ENCODE measurements at places on chromosomes 5 and 9.

DNA sequence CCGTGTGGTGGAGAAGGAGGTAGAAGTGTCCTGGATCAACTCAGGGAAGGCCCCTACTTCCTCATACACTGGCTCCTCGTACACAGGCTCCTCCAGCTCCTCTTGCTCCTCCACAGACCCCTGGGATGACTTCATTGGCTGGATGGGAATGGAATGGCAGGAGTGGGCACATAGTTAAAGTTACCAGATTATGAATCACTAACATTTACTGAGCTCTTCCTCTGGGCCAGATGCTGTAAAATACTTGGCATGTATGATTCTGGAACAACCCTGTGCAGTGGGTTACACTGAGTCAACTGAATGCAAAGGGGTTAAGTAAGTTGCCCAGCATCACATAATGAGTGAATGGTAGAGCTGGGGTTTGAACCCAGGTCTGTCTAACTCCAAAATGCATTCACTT, 3.1 kb upstream of the FCHSD1 start:
- no peak for DNase-seq

DNA sequence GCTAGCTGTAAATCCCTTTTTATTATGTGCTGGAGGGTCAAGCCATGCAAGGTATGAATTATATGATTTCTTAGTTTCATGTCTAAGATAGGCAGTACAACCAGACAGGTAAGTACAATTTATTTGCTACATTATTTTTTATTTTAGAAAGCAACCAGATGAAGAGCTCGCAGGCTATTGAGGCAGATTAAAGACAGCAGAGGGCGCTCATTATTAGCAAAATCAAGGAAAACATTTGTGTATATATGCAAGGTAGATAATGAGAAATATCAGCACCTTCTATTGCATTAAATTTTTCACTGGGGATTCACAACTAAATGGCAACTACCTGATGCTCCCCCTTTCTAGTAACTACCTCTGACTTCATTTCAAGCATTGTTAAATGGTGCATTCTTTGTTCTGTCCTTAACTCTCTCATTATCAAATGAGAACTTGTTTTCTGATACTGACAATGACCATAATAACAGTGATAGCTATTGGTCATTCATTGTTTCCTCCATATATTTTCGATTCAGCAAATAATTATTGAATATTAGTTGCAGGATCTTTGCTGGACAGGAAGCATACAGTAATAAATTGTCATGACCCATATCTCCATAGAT, 8.6 kb downstream of the SCGB3A2 start:
- no peak for DNase-seq

GRCh38 chr5:122030251-122030650, 47.8 kb downstream of the LOX start:
- no peak for DNase-seq

GRCh38 chr9:14173713-14174112, 140.2 kb downstream of the NFIB start:
- no peak for DNase-seq

DNA sequence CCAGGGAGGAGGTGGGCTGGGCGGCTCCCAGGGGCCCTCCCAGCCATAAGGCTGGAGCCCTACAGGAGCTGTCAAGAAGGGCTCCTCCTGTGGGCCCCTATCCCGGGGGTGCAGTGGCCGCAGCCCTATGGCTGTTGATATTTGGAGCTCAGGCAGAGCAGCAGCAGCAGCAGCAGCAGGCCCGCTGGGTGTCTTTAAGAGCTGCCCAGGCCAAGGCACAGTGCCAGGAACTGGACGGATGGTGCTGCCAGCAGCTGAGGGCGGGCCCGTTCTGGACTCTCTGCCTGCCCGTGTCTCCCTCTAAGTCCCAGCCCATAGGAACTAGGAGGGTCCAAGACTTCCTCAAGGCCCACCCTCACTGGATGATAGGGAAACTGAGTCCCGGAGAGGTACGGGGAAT, 3.6 kb downstream of the AK1 start:
- no peak for DNase-seq

- no peak for DNase-seq
These were observed 24.4 kb upstream of the RNF38 start for GRCh38 chr9:36424289-36425055.

DNA sequence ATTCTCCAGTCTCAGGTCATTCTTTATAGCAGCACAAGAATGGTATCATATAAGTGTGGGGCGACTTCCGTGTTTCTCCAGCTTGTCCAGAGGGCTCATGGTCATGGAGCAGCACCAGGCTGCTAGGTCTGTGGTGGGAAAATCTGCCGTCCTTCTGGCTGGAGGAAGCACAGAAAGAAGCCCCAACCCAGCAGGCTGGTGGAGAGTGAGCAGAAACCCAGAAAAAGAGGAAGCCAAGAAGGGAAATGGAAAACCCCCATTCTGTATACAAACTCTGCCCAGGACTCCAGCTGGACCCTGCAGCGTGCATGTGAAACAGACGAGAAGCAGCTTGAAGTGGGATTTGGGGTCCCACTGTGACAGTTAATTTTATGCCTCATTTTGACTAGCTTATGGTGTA, 34.3 kb upstream of the OLFM1 start:
- DNase-seq: no peak

DNA sequence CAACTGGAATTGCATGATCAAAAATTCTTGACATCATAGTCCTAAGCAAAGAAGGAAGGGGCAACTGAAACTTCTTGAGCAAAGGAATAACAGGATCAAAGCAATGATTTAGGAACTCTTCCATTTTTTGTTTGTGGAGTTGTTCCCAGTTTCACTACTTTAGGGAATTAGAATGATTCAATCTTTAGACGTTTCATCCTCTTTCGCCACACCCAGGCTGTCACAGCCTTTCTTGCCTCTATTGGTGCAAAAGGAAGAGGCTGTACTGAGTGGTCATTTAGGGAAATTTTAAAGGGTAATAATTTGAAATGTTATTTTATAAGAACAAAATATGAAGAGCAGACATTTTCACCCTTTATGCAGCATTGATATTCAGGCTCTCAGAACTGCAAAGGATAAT, 1026.0 kb upstream of the ARRDC3 start:
- DNase-seq: no peak

- DNase-seq: no peak
These were observed 15.2 kb downstream of the TRAF1 start for GRCh38 chr9:120911295-120911837.

GRCh38 chr9:87277346-87277745, 220.3 kb upstream of the DAPK1 start:
- no peak for DNase-seq

- DNase-seq: no peak
These were observed 4.7 kb upstream of the BICD2 start for GRCh38 chr9:92769286-92769685.

- DNase-seq: no peak
These were observed 49.8 kb upstream of the PALM2AKAP2 start for GRCh38 chr9:109730228-109730627.

GRCh38 chr9:134361426-134361825, 35.2 kb downstream of the RXRA start:
- no peak for DNase-seq

DNA sequence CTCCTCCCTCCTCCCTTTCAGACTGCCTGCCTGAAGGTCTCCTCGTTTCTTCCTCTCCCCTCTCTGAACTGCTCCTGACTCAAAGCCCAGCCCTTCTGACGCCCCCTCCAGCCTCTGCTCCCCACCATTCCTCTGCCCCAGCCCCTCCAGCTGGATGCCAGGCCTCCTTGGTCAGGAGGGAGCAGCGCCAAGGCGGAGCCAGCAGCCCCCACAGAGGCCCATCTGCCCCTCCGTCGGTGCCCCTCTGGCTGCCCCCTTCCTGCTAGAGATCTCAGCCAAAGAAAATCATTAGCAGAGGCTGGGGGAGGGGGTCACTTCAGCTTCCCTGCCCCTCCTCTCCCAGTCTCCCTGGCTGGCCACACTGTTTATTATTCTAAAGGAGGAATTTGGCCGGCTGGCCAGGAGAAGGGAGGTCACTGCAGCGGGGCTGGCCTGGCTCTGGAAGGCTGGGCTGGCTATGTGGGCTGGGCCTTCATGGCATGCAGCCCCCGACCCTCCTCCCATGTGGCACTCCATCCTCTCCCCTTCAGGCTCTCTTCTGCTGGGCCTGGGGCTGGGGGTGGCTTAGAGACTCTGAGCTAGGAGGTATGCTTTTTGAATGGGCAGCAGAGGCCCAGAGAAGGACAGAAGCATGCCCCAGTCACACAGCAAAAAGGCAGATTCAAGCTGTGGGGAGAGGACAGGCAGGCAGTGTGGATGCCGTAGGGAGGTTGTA, 16.9 kb downstream of the PDGFRB start:
- no peak for DNase-seq

DNA sequence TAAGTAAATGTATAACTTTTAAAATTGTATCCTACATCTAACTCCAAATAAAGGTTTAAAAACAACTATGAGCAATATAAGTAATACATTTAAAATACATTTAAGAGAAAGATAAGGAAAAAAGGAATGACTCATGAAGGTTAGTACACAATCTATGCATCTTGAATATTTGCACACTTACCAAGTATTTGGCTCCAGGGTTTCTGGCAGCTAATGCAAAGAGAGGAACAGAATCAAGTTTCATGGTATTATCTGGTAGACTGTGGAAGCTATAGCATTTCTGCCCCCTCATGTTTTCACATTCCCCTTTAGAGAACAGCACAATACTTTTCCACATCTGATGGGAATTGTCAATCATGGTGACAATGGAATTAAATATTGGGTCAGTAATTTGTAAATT, 132.1 kb downstream of the COX7C start:
- no peak for DNase-seq

DNA sequence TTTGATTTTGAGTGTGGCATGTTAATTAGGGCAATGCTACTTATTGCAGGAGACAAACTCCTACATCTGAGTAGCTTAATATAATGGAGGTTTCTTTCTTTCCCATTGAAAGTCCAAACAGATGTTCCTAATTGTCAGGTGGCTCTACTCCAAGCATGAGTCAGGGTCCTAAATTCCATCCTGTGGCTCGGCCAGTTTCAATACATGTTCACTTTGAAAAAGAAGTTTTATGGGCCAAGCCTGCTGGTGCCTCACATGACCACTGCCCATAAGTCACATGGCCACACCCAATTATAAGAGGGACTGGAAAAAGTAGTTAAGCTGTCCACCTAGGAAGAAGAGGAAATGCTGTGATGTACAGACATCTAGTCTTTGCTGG, 170.4 kb downstream of the ARRDC3 start:
- no peak for DNase-seq

- peak; percentile 60 for DNase-seq
These were observed 735 bp downstream of the ECPAS start for GRCh38 chr9:111483439-111483857.

- DNase-seq: no peak
These were observed 46.8 kb upstream of the HAPLN1 start for GRCh38 chr5:83767409-83767992.

DNA sequence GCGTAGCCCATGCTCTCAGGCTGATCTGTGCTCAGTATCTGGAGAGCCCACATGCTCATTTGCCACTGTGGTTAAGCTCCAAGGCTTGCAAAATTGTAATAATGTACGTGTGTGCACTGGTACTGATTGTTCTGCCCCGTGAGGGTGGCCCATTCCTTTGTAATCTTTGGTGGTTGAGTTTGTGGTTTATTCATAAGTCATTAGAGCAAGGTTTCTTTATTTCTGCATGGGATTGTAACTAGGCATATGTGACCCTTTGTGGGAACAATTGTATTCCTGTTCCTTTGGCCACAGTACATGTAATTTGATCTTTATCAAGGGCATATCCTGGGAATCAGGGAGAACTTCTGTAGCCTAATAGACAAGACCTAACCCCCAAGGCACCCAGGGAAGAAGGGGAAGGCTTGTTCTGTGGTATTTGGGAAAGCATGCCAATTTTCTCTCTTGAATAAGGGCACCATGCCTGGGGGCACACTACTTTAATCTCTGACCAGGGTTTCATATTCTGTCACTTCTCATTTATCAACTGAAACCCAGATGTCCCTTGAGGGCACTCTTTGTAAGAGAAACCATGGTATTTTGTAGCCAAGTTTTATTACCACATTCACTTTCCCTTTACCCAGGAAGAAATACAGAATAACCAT, 74.6 kb downstream of the NPR3 start:
- DNase-seq: no peak

- no peak for DNase-seq
These were observed 702.9 kb upstream of the GRAMD2B start for GRCh38 chr5:125720348-125720685.

GRCh38 chr5:18329328-18329727, 695.1 kb downstream of the TAF11L14 start:
- DNase-seq: no peak

DNA sequence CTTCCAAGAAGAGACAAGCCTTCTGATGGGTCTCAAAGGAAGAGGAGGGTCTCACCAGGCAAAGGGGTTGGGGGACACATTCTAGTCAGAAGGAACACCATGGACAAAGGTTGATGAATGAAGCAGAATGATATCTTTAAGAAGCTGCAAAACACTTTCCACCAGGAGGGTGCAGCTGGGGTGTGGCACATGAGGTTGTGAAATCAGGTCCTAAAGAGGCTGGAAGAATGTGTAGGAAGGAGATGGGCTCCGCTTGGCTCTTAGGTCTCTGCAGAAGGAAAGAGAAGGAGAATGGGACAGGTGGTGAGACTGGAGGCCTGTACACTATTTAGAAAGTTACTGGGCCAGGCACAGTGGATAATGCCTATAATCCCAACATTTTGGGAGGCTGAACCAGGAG, 328.6 kb downstream of the PDE4D start:
- DNase-seq: no peak

- no peak for DNase-seq
These were observed 7.0 kb downstream of the LNPEP start for GRCh38 chr5:96942911-96943310.

DNA sequence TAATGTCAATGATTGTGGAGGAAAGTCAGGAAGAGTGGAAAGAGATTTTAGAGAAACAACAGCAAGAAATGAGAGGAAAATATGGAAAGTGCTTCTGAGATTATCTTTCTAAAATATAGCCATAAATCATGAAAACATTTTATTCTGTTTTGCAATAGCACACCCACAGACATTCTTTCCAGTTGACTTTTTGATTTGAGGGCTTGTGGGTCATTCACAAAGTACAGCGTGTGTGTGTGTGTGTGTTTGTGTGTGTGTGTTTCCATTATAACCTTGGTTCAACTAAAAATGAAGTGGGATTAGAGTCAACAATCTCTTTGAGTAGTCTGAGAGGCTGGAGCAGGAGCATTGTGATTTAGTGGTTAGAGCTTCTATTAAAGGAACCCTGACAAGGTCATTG, 116.6 kb upstream of the GAS1 start:
- DNase-seq: no peak

GRCh38 chr9:138098116-138098907, 220.7 kb downstream of the CACNA1B start:
- DNase-seq: peak; percentile 2

GRCh38 chr5:156991714-156992113, 28.7 kb upstream of the TIMD4 start:
- DNase-seq: no peak
